Hematopoietic multipotent progenitor cell treated with erythropoietin and hydrocortisone succinate and interleukin-3 and kit ligand, for 6 days (in vitro differentiated cells): ENCODE measurements at places on chromosomes 16 and 17.

DNA sequence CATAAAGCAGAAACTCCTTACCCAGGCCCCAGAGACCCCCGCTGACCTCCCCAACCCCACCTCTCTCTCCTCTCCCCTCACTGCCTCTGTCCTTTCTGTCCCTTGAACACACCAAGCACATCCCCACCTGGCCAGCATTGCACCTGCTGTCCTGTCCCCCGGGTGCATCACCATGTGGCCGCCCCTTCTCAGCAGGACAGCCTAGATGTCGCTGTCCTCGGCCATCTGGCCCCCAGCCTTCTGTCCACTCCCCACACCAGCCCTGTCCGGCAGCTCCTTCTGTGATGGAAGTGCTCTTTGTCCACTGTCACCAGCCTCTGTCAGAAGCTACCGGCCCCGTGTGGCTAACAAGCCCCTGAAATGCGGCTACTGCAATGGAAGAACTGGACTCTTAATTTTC, 12.3 kb upstream of the MPRIP start:
- DNase-seq: no peak

GRCh38 chr16:57571098-57571497, 28.7 kb downstream of the ADGRG5 start:
- no peak for DNase-seq

DNA sequence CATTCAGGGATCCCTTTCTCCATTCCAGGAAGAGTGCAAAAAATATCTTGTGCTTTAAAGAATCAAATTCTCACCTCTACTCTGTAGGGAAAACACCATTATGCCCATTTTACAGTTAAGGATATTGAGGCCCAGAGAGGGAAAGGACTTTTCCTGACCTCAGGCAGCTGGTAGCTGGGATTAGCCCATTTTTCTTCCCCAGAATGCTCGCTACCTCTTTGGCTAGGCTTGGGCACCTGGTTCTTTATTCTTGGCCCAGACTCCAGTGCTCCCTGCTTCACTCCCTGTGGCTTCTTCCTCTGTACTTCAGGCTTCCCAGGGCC, 45.7 kb downstream of the MEOX1 start:
- no peak for DNase-seq

- DNase-seq: no peak
Measured at GRCh38 chr17:44558710-44559633, 1.7 kb downstream of the FZD2 start.

DNA sequence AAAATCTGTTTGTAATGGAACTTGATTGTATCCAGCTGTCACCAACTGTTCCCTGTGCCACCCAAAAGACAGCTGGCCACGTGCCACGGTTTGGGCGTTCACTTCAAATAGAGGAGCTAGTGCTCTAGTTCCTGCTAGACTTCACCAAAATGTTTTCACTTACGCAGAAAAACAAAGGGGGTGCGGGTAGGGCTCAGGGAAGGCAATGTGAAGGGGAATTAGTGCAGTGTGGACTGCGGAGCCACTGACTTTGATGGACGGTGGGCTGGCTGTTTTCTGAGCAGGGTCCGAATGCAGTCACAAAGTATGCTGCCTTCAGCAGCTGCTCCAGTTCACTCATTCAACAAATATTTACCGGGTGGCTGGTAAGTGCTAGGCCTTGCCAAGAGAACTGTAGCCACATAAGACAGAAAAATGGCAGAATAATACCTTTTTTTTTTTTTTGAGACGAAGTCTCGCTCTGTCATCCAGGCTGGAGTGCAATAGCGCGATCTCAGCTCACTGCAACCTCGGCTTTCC, 7.6 kb upstream of the CYTH1 start:
- peak; percentile 88 for DNase-seq

DNA sequence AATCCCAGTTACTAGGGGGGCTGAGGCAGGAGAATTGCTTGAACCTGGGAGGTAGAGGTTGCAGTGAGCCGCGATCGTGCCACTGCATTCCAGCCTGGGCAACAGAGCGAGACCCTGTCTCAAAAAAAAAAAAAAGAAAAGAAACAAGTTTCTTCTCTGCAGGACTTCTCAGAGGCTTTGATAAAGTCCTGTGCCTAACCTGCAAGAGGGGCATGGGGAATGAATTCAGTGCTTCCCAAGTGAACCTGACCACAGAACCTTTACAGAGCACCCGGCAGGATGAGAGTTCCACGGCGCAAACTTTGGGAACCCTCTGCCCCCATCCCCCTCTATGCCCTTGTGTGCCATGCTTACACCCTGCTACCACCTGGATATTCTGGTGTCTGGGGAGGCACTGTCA, 17.9 kb downstream of the ITGB4 start:
- no peak for DNase-seq

GRCh38 chr16:51490866-51491265, 339.8 kb upstream of the SALL1 start:
- no peak for DNase-seq

GRCh38 chr16:47634727-47635126, 173.6 kb downstream of the PHKB start:
- peak; percentile 8 for DNase-seq
